ENCODE measurements at places on chromosomes 2 and 18.

GRCh38 chr2:39542523-39542922 is 105.4 kb upstream of the MAP4K3 start:
- no peak for DNase-seq

GRCh38 chr18:52475325-52475724 is 135.3 kb downstream of the DCC start:
- DNase-seq, result no peak

DNA sequence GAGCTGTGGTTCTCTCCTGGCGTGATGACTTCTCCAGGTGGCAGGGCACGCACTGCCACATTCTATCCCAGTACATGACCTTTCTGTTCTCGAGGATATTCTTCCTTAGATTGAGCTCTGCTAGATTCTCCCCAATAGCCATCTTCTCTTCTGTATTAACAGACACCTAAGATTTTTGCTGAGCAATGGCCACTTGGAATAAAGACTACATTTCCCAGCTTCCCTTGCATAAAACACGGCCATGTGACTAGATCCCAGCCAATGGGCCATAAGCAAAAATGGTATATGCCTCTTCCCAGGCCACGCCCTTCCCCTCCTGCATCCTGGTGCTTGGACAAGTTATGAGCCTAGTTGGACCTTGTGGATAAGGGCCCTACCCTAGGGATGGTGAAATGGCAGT is 82.1 kb downstream of the EIF2AK3 start:
- DNase-seq, result peak; percentile 23

- DNase-seq, result no peak
Observed at GRCh38 chr2:229927817-229928321, 5.6 kb downstream of the FBXO36 start.

- no peak for DNase-seq
Observed at GRCh38 chr2:218567797-218568189, 358 bp downstream of the USP37 start.

DNA sequence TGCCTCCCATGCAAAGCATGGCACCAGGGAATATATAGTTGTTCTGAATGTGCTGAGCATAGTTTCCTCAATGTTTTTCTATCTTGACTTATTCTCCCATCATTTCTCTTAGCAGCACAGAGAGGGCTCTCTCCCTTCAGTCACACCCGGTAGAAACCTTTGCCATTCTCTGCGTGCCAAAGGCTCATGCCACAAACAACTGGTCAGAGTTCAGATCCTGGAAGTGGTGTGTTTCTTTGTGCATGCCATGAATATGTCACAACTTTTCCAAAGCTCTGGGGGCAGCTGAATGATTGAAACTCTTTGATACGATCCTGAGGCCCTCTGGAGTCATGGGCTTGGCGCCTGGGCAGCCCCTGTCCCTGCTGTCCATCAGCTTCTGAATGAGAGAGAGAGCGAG is 28.0 kb upstream of the EDAR start:
- no peak for DNase-seq

DNA sequence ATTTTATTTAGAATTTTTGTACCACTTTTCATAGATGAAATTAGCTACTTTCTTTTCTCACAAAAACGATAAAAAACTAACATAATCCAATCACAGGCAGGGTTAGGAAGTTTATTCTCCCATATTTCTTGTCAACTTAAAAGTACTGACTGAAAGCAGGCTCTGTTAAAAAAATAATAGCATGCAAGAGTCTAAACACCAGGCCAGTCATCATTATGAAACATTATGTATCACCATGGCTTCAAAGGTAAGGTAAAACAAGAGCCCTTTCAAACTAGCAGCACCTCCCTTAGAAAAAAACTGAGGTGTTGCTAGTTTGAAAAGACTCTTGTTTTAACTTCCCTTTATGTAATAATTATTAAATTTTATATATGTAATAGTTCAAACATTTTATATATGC is 848.0 kb downstream of the RNF144A start:
- no peak for DNase-seq

GRCh38 chr2:16073921-16074425 is 133.6 kb downstream of the MYCN start:
- no peak for DNase-seq

GRCh38 chr2:121367246-121367900 is 82.4 kb upstream of the TFCP2L1 start:
- DNase-seq, result no peak

- no peak for DNase-seq
Observed at GRCh38 chr2:236308855-236309668, 44.9 kb upstream of the ASB18 start.

DNA sequence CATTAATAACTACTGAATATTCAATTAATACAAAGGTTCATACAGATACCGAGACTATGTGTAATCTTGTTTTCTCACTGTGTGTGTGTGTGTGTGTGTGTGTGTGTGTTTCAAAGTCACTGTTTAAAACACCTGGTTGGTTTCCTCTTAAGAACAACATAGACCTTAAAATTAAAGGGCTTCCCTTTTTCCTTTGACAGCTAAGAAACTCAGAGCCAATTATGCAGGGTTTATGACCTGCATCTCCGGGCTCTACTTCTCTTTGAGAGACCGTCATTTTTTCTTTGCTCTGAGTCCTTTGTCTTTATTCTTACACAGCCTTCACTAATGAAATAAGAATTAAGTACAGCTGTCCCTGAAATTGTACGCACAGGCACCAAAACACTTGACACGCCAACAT is 145.6 kb downstream of the HDAC4 start:
- DNase-seq, result no peak

DNA sequence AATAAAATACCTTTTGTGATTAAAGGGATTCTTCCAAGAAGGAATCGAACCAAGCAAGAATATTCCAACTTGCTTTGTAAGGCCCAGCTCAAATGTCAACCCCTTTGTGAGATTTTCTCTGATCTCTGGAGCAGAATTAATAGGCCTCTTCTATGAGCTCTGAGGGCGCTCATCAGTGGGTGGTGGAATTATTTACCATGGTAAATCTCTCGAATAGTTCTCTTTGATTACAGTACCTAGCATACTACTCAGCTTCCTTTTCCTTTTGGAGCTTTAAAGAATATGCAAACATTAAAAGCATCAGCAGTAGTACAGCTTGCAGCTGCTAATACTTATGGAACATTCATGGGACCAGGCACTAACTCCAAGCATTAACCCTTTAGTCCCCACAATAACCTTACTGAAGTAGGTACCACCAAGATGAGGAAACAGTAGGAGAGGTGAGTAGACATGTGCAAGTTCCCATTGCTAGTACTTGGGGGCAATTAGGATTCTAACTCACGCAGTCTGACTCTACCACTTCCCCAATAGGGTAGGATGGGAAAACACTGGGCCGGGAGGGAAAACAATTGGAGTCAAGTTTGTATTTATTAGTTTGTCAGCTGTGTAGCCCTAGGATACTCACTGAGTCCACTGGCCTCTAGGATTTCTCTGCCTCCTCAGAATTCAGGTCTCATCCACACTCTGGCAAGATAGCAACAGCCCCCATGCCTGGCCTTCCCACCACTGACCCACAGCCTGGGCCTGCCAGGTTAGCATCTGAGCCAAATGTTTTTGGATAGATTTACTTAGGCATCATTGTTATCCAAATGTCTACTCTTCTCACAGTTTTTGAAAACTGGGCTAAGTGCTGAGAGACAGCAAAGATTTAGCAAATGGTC is 21.7 kb downstream of the ADD2 start:
- DNase-seq, result no peak

DNA sequence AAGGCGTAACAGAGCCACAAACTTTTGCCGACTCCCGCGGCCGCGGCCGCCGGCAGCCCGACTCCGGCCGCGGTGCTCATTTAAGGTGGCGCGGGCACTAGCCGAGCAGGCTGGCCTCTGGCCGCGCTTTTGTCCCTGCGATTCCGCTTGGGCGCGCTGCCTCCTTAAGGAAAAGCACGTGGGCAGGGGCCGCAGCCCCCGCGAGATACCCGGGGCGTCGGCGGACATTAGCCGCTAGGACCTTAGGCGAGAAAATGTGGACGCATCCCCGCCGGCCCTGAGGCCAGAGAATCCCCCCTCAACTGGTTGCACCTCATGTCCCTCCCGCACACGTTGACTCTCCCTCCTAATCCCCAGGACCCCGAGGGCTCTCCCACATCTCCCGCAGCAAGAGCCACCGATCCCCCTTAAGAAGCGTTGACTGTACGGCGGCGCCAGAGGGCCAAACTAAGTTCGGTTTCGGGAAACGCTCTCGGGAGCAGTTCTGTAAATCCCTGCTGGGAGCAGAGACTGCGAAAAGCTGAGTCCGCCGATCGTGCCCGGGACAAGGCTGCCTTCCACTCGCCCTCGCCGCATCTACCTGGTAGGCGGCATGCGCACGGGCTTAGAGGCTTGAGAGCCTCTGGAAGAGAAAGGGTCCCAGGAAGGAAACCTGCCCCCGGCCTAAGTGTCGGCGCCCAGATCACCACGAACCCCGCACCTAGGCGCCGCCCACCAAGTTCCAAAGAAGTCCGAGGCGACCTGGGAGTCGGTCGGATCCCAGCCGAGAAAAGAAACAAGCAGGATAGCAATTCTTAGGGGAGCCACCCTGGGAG is 1.8 kb upstream of the SATB2 start:
- DNase-seq, result peak; percentile 74

GRCh38 chr18:42801706-42802105 is 313.8 kb downstream of the RIT2 start:
- DNase-seq, result no peak

- no peak for DNase-seq
Observed at GRCh38 chr18:78526923-78527711, 452.5 kb upstream of the SALL3 start.

DNA sequence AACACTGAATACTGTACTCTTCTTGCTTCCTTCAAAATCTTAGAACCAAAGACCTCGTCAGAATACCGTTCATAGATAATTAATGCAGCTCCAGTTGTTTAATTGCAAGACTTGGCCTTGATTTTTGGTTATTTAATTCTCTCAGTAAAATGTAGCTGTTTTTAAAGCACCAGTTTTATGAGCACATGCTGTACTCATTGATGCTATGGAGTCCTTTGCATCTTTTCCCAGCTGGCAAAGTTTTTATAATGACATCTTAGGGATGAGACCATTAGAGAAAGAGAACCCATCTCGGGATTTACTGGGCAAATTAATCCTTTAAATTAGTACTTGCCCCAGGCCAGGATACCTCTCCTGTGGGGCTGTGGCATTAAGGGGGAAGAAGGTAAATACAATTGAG is 199.3 kb downstream of the MEMO1 start:
- DNase-seq, result no peak

GRCh38 chr18:70659036-70659925 is 370.4 kb downstream of the SOCS6 start:
- DNase-seq, result no peak

Data from activated CD4-positive, alpha-beta T cell treated with anti-CD3 and anti-CD28 coated beads, Interleukin-2, Interleukin-6, amounts not matched to agents 100 ng/mL and 50 ng/mL, durations not matched to agents 16 hours and 8 hours (primary cell).